ENCODE measurements at places on chromosomes 11 and 22. TPM values are rescaled to one million over a fixed set of nuclear protein-coding genes. Genes with fewer than 3 reads are reported as not detected.

PTGDR2 gene
- polyA plus RNA-seq: 0.24 TPM

- DNase-seq: no peak
These were observed 24.3 kb downstream of the BCR start for GRCh38 chr22:23204541-23205157.

EXPH5 gene
- polyA plus RNA-seq: 9.0 TPM

- DNase-seq: no peak
These were observed 31.9 kb downstream of the PDGFB start for GRCh38 chr22:39212721-39213376.

DNA sequence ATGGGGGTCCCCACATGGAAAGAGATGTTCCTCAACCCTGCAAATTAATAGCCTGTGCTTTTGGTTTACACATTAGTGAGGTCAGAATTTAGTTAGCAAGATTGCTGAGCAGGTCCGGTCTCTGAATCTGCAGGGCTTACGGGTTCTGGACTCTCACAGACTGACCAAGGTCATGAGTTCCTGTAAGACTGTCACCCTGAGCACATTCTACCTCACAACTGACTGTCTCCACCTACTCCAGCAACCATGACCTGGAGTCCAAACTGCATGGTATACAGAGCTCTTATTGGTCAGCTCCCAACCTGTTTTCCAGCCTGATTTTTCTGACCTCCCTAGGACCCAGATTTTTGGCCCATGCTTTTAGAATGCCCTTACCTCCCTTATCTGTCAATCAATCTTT, 28.2 kb downstream of the DKK3 start:
- DNase-seq: no peak
